ENCODE measurements at places on chromosomes 5 and 9.

GRCh38 chr5:32692036-32692746 is 18.9 kb upstream of the NPR3 start:
- no peak for DNase-seq

GRCh38 chr5:139283252-139284166 is 10.0 kb upstream of the MATR3 start:
- no peak for DNase-seq

- DNase-seq = peak; percentile 45
Measured at GRCh38 chr9:69173891-69174615, at the start of gene TJP2. Gene TJP2, plus strand, starts transcription at chr9:69174277. Its CDS starts 96 bp downstream, at chr9:69174373.

DNA sequence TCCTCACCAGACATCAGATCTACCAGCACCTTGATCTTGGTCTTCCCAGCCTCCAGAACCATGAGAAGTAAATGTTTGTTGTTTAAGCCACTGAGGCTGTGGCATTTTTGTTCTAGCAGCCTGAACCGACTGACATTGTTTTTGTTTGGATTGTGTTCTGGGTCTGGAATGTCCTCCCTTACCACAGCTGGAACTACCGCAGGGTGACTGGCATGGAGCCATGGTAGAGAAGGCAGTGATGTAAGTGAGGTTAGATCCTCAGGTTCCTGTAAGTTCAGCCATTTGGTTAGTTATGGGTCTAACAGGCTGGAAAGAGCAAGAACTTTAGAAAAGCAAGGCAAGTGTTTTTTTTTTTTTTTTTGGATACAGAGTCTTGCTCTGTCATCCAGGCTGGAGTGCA is 209.3 kb downstream of the DAB2IP start:
- DNase-seq = no peak

DNA sequence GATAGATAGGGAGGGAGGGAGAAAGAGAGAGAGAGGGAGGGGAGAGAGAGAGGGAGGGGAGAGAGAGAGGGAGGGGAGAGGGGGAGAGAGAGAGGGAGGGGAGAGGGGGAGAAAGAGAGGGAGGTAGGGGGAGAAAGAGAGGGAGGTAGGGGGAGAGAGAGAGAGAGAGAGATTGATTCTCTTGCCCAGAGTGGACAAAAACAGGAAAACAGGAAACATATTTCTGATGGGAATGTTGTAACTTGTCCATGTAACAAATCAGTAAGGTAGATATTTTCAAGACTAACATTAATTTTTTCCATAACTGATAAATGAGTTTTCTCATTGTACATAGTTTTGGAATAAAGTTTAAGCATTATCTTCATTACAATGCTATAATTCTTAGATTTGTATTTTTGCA is 811.7 kb upstream of the GRAMD2B start:
- no peak for DNase-seq

GRCh38 chr5:136622747-136623146 is 257.4 kb upstream of the TRPC7 start:
- DNase-seq = no peak

GRCh38 chr9:122912964-122913673 is at the start of gene ZBTB6:
Gene ZBTB6, minus strand, starts transcription at chr9:122913323. Its CDS starts 1,251 bp downstream, at chr9:122912072.
- DNase-seq = peak; percentile 83

DNA sequence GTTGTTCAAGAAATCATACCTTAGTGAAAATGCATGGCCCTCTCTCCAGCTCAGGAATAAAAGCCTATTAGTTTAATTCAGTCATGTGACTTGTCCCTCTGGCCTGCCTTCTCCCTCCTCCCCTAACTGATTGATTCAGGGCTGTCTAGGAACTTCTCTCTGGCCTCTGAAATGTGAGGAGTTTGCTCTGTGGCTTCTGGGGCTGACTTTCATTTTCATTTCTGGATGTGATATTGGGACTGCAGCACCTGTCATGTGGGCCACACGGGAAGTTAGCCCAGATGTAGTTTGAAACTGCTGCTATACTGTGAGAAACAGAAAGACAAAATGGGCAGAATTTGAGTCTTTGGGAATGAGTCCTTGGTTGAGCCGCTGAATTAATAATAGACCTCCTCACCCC is 44.8 kb downstream of the PARP8 start:
- DNase-seq = peak; percentile 48

DNA sequence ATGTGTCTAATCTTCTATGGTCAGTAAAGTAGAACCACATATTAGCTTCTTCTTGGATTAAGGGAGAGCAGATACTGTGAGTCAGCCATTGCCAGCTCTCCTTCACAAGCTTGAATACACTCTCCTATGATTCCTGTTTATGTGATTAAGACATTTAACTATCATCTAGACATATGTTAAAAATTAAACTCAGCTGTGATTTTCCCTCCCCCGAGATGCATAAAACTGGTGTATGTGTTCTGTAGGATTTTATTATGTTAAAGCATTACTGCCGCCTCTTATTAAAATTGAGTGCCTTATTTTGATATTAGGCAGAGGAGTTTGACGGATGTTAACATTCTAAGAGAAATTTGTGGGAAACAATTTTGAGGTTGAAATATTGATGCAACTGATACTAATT is 114.6 kb downstream of the ACTBL2 start:
- no peak for DNase-seq

DNA sequence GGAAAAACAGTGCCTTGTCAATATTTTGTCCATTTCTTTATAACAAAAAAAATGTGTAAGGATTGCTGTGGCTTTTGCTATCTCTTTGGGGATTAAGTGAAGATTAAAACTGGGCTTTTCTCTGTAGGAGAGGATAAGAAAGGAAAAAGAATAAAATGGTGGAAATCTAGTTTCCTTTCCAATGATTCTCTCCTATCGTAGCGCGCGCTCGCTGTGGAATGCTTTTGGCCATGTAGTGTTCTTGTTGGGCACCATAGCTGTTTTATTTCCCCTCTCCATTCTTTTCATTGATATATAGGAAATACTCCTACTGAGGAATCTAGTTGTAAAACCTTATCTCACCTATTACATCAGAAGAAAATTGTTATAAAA is 1.5 kb downstream of the STXBP1 start:
- DNase-seq = no peak

DNA sequence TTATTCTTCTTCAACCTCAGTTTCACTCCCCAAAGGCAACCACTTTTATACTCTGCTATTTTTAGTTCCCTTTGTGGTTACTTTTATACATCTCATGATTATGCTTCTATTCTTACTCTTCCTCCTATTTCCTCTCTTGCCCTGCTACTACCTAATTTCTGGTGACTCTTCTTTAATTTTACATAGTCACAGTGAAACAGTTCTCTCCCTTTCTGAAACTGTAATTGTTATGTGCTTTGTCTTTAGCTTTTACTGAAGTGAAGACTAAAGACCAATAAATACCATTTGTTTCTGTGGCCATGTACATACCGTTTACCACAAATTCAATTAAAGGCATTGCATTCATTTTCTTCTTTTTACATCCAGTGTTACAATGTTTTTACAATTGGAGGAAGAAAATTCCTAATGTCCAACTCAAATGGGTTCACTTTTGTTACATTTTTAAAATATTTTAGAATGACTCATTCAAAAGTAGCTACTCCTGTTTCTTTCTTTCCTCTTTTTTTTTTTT is 410.6 kb downstream of the PSAT1 start:
- peak; percentile 24 for DNase-seq

DNA sequence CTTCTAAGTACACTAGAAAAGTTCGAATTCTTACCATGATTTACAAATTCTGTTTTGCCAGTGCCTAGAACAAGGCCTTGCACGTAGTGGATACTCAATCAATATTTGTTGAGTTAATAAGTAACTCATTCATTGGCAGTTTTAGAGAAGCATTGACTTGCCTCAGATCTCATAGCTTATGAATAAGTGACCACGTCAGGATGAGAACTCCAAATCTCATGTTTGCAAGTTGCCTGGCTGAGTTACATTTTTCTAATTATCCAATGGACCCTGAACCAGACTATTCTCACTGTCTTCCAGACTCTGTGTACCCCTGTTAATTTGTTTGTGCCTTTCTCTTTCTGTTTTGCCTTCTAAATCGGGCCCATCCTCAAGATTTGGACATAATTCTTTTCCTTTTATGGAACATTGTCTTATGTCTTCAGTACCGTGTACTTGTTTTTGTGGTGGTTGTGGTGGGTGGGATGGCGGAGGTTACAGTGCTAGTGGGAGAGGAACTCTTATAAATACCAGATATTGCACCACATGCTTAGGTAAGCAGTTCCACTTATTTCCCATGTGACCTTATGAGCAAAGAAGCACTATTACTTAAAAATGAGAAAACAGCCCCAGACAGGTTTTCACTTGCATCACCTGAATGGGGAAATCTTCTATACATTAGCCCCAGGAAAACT is 96.3 kb downstream of the UNC13B start:
- DNase-seq = no peak
